ENCODE measurements at places on chromosomes 16 and 17.

GRCh38 chr16:68077866-68078700, 7.1 kb upstream of the NFATC3 start:
- no peak for DNase-seq

DNA sequence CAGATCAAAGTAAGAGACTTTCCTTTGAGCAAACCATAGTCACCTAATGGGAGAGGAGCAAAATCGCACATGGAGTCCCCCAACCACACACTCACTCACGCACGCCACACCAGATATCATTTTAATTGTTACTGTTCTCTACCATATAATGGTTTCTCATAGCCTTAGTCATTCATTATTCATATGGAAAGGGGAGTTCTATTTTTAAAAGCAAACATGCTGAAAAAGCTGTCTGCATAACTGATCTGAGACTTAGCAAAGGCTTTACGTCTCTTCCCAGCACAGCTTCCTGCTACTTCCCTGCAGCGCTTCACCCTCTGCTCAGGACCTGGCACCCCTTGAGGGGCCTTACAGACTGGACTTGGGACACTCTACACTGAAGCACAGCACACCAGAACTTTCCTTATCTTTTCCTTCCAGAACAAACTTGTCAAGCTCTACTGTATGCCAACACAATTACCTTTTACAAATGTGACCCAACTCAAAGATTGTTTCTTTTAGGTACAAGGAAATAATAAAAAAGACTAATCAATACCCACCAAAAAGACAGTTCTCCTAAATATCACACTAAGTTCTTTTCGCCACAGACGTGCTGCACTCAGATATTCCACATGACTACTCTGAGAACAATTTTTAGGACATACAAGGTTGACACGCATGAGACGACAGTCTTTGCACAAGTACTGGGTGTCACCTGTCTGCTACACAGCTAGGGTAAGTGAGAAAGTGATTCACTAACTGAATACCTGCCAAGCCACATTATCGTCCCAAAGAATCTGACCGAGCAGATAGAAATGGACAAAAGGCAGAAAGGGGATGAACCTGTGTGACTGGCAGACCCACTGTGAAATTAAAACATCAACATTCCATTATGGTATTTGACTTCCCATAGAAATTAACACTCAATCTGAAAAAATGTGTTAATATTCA, 21.5 kb downstream of the SRP68 start:
- no peak for DNase-seq

GRCh38 chr17:20926532-20926931, 116.3 kb downstream of the USP22 start:
- no peak for DNase-seq

GRCh38 chr17:15048381-15048780, 216.7 kb downstream of the PMP22 start:
- no peak for DNase-seq

- no peak for DNase-seq
Measured at GRCh38 chr16:7160093-7160492, 172.6 kb upstream of the RBFOX1 start.

DNA sequence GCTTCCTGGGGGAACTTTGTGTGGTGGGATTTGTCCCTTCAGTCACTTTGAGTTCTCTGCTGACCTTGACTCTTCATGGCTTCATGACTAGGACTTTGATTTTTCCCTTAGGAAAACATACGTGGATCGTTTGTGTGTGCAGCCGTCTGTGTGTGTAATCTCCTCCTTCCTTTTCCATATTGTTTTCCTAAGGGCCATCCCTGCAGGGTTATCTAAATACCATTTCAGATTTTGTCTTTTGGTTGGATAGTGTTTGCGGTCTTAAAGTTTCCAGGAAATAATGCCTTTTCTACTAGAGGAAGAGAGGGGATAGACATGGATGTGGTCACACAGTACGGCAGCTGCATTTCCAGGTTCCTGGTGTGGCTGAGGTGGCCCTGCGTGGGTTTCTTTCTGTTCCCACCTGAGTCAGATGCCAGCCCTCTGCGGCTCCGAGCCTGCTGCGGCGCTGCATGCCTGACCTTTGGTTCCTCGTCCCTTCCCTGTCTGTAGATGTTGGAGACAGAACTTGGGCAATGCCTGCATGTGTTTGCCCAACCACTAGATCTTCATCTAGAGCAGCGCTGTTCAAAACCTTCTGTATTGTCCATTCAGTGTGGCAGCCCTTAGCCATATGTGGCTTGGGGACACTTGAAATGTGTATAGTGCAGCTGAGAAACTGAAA, 72.0 kb upstream of the LGALS9 start:
- no peak for DNase-seq
